ENCODE measurements at places on chromosomes 1 and 21. TPM values are rescaled to one million over a fixed set of nuclear protein-coding genes. Genes with fewer than 3 reads are reported as not detected.
A peak's percentile ranks its signal among the peaks of the same experiment; 100 is the strongest.

- no peaks in the 10 kb centered on the region for H3K36me3 ChIP-seq
- peak overlapping the region; percentile 20 for H3K27ac ChIP-seq
- DNase-seq, result peak; percentile 89
- H3K27me3 ChIP-seq, result no peaks in the 10 kb centered on the region
- peaks cover 53% of the 10 kb centered on the region for H3K4me1 ChIP-seq
- no peak overlapping the region for H3K4me3 ChIP-seq
Observed at GRCh38 chr1:162847839-162848453, 13.0 kb downstream of the CCDC190 start.

GRCh38 chr1:13730751-13731482 is 30.9 kb downstream of the PRDM2 start:
- no peak for DNase-seq
- H3K4me3 ChIP-seq, result no peak overlapping the region
- no peaks in the 10 kb centered on the region for H3K36me3 ChIP-seq
- no peaks in the 10 kb centered on the region for H3K27me3 ChIP-seq
- H3K27ac ChIP-seq, result no peak overlapping the region

The PRRX1 gene
- total RNA-seq, result 5.6 TPM

- H3K4me3 ChIP-seq, result no peak overlapping the region
- H3K36me3 ChIP-seq, result no peaks in the 10 kb centered on the region
- no peaks in the 10 kb centered on the region for H3K27me3 ChIP-seq
- no peak overlapping the region for H3K27ac ChIP-seq
- DNase-seq, result no peak
- no peaks in the 10 kb centered on the region for H3K4me1 ChIP-seq
Observed at GRCh38 chr1:17355898-17356297, 16.1 kb upstream of the PADI6 start.

DNA sequence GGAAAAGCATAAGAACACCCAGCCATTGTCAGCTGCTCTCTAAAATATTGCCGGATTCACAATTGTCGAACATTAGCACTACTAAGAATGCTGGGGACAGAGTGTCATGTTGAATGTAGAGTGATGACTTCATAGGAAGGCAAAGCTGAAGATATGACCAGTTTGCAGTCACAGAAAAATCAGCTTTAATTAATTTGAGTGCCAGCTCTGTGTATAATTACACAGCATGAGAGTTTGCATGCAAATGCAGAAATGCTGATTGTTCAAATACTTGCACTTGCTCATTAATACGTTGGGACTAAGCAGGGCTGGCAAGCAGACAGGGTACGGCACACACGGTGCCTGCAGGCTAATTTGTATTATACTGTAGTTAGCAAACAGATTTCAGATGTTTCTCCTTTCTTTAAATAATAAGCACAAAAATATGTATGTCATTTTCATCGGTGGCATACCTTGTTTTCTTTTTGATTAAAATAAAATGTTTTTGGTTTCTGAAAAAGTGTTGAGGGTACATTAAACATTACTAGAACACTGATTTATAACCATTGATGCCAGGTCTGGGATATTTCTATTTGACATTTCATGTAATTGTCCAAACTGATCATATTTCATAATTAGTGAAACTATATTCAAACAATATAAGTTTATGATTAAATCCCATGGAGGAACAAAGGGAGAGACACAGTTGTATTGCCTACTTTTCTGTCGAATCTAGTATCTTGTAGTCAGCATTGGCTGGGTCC is 99.8 kb upstream of the ADGRL2 start:
- H3K27ac ChIP-seq, result no peak overlapping the region
- no peaks in the 10 kb centered on the region for H3K27me3 ChIP-seq
- no peak overlapping the region for H3K4me3 ChIP-seq
- DNase-seq, result no peak
- no peaks in the 10 kb centered on the region for H3K36me3 ChIP-seq

GRCh38 chr1:51515312-51515960 is 3.6 kb downstream of the EPS15 start:
- H3K4me3 ChIP-seq, result peak overlapping the region; percentile 9
- H3K4me1 ChIP-seq, result peaks cover 58% of the 10 kb centered on the region
- H3K27me3 ChIP-seq, result no peaks in the 10 kb centered on the region

The B3GALT2 gene
- total RNA-seq, result 0.39 TPM

Measured in A673 (cell line).